ENCODE measurements at places on chromosomes 13 and 19.

DNA sequence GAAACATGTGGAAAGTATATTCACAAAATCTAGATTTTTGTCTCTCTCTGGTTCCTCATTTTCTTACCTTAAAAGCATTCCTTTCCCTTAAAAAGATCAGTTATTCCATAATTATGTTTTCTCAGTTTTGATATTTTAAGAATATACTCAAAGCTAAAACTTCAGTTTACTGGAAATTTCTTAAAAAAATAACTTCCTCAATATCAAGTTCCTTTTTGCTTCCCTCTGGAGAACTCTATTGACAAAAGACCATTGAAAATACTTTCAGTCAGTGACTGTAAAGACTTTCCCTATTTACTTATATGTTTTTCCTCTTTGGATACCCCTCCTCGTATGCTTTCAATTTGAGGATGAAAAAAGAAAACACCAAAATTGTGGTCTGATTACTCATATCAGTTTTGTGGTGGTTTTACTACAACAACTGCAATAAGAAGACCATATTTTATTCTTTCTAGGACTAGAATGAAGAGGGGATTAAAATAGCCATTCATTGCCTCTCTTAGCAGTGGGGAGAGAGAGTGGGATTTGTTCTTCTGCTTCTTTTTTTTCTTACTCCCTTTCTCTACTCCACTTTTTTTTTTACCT is 113.2 kb downstream of the ESD start:
- no peak for DNase-seq

- DNase-seq: no peak
These were observed 123.0 kb downstream of the SLC7A1 start for GRCh38 chr13:29472332-29472961.

DNA sequence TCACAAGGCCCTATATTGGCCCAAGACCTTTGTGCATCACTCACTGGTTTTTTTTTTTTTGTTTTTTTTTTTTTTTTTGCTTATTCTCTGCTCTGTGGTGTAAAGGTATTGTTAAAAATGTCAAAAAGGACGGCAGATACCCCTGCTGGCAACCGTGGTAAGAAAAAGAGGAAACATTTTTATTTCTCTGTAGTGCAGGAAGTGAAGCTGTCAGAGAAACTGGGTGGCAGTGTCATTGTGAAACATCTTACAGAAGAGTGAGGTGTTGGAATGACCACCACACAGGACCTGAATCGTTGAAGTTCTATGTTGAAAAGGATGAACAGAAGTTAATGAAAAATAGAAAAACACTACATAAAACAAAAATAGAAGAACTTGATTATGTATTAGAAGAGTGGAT is 346.4 kb downstream of the FGF9 start:
- DNase-seq: no peak

GRCh38 chr19:51702825-51703574 is 9.9 kb downstream of the SPACA6 start:
- DNase-seq: no peak

DNA sequence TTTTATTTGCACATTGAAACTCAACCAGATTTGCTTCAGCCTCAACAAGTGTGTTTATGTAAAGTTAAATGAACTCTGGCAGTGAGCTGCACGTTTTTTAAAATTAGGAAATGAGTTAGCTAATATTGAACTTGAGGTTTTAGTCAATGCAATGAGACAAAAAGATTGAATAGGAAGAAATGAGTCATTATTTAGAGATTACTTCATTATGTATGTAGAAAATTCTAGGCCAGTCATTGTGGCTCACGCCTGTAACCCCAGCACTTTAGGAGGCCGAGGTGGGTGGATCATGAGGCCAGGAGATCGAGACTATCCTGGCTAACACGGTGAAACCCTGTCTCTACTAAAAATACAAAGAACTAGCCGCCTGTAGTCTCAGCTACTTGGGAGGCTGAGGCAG is 22.8 kb upstream of the CD70 start:
- peak; percentile 23 for DNase-seq

GRCh38 chr13:32530841-32531253 is 7.7 kb downstream of the N4BP2L2 start:
- no peak for DNase-seq

- no peak for DNase-seq
These were observed 43.2 kb upstream of the HOMER3 start for GRCh38 chr19:18984251-18984650.

DNA sequence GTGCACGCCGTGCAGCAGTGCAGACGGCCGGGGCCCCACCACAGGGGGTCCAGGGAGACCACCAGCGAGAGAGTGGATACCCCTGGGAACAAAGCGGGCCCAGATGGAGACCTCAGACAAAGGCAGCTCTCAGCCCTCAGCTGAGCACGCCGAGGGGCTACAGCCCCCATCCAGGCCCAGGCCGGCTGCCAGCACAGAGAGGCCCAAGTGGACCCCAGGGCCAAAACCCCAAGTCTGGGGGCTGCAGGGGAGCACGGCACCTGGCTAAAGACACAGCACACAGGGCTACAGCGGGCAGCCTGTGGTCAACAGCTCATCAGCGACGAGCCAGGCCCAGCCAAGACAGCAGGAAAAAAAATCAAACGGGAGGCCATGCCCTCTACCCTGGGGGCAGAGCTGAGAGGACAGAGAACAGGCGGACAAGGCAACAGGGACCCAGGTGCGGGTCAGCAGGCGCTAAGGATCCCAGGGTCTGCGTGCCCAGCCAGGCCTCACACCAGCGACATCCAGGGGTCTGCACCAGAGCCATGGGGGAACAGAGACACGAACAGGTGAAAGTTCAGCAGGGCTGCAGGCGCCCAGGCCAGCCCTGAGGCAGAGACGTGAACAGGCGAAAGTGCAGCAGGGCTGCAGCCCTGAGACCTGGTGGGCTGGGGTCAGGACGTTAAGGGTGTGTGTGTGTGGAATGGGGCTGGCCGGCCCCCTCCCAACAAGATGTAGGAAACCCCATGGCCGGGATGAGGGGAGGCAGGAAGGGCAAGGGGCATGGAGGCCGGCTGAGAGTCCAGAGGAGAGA is 34.3 kb downstream of the RASA3 start:
- DNase-seq: no peak

DNA sequence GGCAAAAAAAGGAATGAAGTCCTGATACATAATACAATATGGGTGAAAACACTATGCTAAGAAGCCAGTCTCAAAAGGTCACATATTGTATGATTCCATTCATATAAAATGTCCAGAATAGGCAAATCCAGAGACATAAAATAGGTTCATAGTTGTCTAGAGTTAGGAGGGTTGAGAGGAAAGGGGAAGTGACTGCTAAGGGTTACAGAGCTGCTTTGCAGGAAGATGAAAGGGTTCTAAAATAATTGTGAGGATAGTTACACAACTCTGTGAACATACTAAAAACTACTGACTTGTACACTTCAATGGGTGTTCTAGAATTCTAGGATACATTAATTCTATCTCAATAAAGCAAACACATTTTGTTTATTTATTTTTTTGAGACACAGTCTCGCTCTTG is 25.7 kb downstream of the CAB39L start:
- peak; percentile 42 for DNase-seq

GRCh38 chr19:480016-480855 is 16.1 kb upstream of the MADCAM1 start:
- DNase-seq: no peak

- no peak for DNase-seq
These were observed 8.1 kb upstream of the FXYD3 start for GRCh38 chr19:35107545-35107944.
